ENCODE measurements at places on chromosomes 1 and 21.

- DNase-seq: no peak
Measured at GRCh38 chr1:1075148-1075935, 1.2 kb upstream of the RNF223 start.

DNA sequence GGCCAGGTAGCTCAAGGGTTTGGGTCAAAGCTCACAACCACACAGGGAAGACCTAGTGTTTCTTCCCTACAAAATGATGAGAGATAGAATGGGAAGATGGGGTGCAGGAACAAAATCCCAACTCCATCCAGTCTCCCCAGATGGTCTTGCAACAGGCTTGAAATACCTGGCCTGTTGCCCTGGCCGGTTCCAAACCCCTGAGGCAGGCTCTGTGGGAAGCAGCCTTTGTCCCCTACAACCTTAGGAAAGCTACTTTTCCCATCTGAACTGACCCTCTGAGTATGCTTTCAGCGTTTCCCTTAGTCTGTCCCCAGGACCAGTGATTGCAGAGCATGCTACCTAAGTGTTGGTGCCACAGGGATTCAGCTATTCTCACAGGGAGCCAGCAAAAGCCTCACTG, 104.0 kb downstream of the GDAP2 start:
- DNase-seq: no peak

GRCh38 chr21:38839328-38840286, 33.9 kb downstream of the ETS2 start:
- DNase-seq: no peak

DNA sequence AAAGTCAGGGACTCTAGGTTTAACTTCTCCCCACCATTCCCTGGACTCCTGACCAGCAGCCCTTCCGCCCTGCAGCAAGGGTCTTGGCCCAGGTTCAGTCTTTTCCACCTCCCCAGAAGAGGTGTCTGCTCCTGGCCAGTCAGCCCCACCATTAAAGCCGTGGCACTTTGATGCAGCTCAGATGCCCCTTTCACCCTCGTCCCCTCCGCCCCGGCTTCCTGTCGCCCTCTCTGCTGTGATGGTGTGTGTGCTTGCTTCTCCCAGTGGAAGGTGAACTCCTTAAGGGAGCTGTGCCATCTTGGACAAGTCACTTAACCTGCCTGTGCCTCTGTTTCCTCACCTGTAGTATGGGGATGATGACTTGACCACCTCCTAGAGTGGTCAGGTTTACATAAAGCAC, 17.8 kb upstream of the TTC4 start:
- DNase-seq: no peak

DNA sequence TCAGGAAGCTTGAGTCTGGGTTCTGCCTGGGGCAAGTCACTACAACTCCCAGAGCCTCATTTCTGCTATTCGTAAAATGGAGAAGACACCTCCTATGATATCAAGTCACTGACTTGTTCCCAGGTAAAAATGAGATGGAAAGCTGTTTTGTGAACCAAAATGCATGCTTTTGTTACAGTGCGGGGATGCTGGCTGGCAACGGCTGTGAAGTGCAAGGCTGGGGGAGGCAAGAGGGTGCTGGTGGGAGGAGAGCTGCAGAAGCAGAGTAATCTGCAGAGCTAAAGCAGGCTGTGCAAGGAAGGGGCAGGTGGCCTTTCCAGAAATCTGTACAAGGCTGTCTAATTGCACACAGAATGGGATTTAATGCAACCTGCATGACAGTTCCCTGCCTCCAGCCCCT, 150.9 kb downstream of the CNIH3 start:
- DNase-seq: no peak

- DNase-seq: no peak
Measured at GRCh38 chr1:51168266-51168845, 66.3 kb downstream of the C1orf185 start.
